ENCODE measurements at places on chromosomes 2 and 18.

DNA sequence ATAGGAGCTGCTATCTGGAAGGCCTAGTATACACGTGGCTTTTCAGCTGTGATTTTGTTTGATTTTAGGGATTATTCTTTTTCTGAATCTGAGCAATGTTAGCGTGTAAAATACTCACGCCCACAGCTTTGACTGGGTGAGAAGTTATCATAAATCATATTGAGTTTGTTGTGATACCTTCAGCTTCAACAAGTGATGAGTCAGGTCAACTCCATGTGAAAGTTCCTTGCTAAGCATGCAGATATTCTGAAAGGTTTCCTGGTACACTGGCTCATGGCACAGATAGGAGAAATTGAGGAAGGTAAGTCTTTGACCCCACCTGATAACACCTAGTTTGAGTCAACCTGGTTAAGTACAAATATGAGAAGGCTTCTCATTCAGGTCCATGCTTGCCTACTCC lies at the start of gene GKN1:
Gene GKN1 (plus strand): TSS at position 386 of the 400 bp plus-strand sequence. CDS start 42 bp downstream, outside the sequence.
- H3K4me1 ChIP-seq, result no peaks in the 10 kb centered on the region
- DNase-seq, result no peak
- H3K36me3 ChIP-seq, result no peaks in the 10 kb centered on the region

DNA sequence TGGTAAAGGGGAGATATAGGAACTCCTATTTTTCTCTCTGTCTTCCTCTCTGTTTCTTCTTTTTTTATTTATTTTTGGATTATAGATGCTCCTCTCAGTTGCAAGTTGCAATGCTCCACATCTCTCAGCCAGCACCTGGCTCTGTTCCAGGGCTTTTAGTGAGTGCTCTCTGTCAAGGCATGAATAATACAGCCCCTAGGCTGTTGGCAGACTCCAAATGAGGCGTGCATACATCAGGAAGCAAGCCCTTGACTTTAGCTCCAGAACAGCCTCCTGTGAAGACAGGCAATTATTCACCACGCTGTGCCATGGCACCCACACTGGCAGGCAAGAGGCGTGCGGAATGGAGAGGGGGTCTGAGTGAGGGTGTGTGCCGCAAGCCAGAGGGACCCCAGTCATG lies 228.1 kb upstream of the PXDN start:
- H3K4me1 ChIP-seq, result no peaks in the 10 kb centered on the region
- H3K36me3 ChIP-seq, result no peaks in the 10 kb centered on the region
- H3K27ac ChIP-seq, result no peak overlapping the region

- H3K27ac ChIP-seq, result peak overlapping the region; percentile 91
- H3K36me3 ChIP-seq, result peaks cover 45% of the 10 kb centered on the region
- peaks cover 72% of the 10 kb centered on the region for H3K4me1 ChIP-seq
- no peaks in the 10 kb centered on the region for H3K27me3 ChIP-seq
- DNase-seq, result no peak
- H3K4me3 ChIP-seq, result peak overlapping the region; percentile 92
Measured at GRCh38 chr18:3012136-3013023, 564 bp downstream of the LPIN2 start.

DNA sequence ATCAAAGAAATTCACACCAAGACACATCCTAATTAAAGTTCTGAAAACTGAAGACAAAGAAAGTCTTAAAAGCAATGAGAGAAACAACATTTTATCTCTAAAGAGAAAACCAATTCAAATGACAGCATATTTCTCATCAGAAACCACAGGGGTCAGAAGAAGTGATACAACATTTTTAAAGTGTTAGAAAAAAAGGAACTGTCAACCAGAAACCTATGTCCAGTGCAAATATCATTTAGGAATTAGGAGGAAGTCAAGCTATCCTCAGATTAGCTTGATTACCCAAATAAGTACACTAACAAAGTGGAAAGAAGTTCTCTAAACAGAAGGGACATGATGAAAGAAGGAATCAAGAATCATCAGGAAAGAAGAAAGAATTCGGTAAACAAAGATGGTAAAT lies 59.5 kb upstream of the BCL2L11 start:
- H3K4me1 ChIP-seq, result peaks cover 9% of the 10 kb centered on the region
- no peak overlapping the region for H3K4me3 ChIP-seq
- no peak overlapping the region for H3K27ac ChIP-seq
- peaks cover 72% of the 10 kb centered on the region for H3K27me3 ChIP-seq
- DNase-seq, result no peak

Data from activated T-cell treated with anti-CD3 and anti-CD28 coated beads, Interleukin-2, amount 50 U/mL, for 24 hours (primary cell).